ENCODE measurements at places on chromosomes 7 and 10. TPM values are rescaled to one million over a fixed set of nuclear protein-coding genes. Genes with fewer than 3 reads are reported as not detected.

Gene AMPH
- total RNA-seq, result not detected

Gene SPDYE9
- total RNA-seq, result not detected

Gene THNSL1
- total RNA-seq, result 4.7 TPM

Gene FRAT2
- total RNA-seq, result 10.2 TPM

Gene XRCC2
- total RNA-seq, result 1.5 TPM

Gene ZNF239
- 4.4 TPM for total RNA-seq

Gene ANTXRL
- not detected for total RNA-seq

Gene TRIL
- total RNA-seq, result 0.33 TPM

Gene NPS
- not detected for total RNA-seq

Gene RET
- total RNA-seq, result 0.11 TPM

Gene DGKB
- total RNA-seq, result 7.9 TPM

Gene CD36
- total RNA-seq, result 0.39 TPM

Gene PALD1
- total RNA-seq, result not detected

Gene NUDT5
- 54.3 TPM for total RNA-seq

Gene CH25H
- not detected for total RNA-seq

Gene OR13A1
- total RNA-seq, result not detected

Gene ZSWIM8
- total RNA-seq, result 85.6 TPM

Gene LRRN3
- 0.11 TPM for total RNA-seq

Gene GRID2IP
- total RNA-seq, result not detected

Gene TUBAL3
- total RNA-seq, result not detected

Gene RNF32
- total RNA-seq, result 0.54 TPM

Gene OPN4
- not detected for total RNA-seq

Gene PITRM1
- total RNA-seq, result 57.7 TPM

Gene PRRT4
- 0.98 TPM for total RNA-seq

Gene AKR1D1
- not detected for total RNA-seq

Gene GIMAP6
- not detected for total RNA-seq

Gene TRIM73
- total RNA-seq, result 2.4 TPM

Gene LIPN
- not detected for total RNA-seq

Gene ZC3HAV1L
- 55.2 TPM for total RNA-seq

Gene HILPDA
- 21.3 TPM for total RNA-seq

Gene CYP3A4
- total RNA-seq, result not detected

All from placental epithelial cell (primary cell).